ENCODE measurements at places on chromosomes 2 and 18.
A peak's percentile ranks its signal among the peaks of the same experiment; 100 is the strongest.

DNA sequence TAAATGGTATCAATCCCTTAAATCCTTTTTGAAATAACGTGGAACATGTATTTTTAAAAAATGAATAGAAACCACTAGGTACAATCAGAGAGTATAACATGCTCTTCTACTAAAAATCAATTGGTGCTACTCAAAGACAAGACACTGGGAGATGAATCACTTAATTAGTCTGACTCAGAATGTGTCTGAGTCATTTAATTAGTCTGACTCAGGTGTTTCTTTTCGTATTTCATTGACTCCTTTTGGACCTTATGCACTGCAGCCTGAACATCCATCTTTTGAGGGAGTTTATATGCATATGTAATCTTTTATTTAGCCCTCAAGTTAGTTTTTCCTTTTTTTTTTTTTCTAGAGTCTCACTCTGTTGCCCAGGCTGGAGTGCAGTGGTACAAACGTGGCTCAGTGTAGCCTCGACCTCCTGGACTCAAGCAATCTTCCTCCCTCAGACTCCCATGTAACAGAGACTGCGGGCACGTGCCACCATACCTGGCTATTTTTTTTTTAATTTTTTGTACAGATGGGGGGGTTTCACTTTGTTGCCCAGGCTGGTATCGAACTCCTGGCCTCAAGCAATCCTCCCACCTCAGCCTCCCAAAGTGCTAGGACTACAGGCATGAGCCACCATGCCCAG is 26.5 kb downstream of the PPP4R3B start:
- ATAC-seq: peak; percentile 100

DNA sequence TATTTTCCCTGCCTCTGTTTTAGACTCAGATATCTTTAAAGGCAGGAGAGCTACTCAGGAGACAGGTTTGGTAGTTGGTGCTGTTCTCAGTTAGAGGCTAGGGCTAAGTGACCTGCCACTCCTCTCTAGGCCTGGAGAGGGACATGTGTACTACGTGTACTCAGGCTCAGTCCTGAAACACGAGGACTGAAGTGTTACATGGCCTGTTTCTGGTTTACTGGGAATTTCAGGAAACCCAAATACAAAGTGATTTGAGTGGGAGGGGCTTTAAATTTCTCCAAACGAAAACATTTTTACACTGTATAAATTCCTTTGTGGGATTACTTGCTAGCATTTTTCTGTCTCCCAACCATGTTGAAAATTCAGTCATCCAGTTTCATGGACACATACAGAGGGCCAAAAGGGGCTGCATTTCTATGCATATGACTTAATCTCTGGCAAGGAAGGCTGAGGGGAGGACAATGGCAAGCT is 343.3 kb downstream of the CYP26B1 start:
- no peak for ATAC-seq

DNA sequence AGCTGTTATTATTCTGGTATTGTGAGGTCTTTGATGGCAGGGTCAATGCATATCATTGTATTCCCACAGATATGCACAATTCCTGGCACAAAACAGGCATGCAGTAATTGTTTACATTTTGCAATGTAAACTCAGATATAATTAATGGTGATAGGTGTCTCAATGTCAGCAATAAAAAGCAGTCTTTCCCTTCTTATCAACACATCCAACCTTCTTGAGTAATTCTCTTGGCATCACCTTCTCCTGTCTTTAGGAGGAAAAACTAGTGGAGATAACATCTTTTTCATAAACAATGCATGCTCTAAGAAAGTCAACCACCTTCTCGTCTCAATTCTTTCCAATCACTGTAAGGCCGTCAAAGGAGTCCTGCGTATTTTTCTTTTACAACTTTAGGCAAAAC is 313.3 kb upstream of the GULP1 start:
- no peak for ATAC-seq

DNA sequence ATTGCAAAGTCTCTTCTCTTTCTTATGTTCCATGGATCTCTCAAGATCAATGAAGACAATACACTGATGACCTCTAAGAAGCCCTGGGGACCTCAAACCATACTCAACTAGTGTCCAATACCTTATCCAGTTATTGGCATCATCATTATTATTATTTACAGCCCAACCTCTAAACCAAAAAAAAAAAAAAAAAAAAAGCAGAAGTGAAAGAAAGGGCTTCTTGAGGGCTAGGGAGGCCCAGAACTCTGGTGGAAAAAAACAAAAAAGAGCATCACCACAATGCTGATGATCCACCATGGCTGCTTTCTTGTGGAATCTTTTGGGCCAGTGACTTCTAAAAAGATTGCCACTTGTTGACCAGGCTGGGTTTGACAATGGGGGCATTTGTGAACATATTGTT is 324.9 kb downstream of the LPIN1 start:
- no peak for ATAC-seq

DNA sequence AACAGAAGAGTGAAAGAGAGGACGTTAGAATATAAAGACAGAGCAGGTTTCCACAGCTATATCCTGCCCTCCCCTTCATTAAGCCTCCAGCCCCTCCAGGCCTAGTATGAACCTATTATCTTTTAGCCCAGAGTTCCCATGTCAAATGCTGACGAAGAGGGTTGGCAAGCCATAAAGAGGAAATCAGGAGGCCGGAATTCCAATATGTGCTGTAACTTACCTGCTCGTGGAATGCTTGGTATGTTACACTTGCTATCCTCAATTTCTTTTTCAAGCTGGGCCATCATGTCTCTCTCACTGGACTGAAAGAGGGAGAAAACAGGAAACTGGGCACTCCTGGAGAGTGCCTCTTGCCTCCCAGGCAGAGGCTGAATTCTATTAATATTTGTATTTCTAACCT is 264.1 kb downstream of the TRIB2 start:
- no peak for ATAC-seq

DNA sequence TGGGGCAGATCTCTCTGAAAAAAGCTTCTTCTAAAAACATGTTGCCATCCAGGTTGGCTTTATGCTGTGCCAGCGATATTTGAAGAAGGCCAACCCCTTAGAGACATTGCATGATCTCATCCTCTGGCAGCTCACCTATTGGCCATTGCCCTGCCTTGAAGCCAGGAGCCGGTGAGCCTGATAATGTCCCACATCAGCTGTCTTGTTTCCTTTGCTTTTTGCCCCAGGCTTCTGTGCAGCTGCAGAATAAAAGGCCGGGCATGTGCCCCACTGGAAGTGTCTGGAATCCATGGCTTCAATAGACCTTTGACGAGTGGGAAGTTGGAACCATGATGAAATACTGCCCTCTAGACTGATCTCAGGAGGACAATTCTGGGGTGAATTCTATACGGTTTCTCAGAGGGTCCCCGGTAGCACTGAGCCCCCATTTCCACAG is 523.5 kb upstream of the ZEB2 start:
- ATAC-seq: no peak

DNA sequence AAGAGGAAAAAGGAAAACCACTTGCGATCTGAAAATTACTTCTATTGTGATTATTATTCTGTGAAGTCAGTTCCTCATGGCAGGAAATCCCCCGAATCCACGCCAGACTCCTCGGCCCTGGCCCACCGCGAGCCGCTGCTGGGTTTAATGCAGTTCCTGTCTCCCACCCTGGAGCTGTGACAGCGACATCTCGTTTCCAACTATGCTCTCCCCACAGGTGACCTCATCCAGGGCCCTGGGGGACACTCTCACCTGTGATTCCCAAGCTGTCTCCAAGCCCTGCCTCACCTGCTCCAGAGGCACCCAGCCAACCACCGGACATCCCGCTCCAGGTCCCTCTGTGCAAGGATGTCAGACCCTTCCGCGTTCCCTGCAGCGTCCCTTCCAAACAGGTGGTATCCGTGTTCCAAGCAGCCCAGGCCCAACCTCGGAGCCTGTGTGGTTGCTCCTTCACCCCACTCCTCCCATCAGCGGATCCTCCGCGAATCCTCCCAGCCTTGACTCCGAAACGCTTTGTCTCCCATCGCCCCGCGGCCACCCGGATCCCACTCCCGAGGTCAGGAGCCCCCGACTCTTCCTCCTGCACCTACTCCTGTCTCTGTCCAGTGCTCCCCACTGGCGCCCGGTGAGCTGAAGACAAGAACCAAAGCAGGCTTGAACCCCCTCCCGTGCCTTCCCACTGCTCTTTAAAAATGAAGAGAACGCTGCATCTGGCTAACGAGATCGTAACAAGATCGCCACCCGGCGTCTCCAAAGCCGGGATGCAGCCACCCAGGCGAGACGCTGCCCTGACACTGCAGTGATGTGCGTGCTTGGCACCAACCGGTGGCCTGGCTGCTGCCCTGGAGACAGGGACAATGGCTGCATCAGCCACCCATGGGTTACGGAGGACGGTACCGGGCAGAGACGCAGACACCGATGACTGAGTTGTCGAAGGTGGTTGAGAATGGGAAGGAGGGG is 96.5 kb downstream of the NDUFA10 start:
- no peak for ATAC-seq

GRCh38 chr2:127254386-127254981 is 34.4 kb upstream of the CYP27C1 start:
- no peak for ATAC-seq

DNA sequence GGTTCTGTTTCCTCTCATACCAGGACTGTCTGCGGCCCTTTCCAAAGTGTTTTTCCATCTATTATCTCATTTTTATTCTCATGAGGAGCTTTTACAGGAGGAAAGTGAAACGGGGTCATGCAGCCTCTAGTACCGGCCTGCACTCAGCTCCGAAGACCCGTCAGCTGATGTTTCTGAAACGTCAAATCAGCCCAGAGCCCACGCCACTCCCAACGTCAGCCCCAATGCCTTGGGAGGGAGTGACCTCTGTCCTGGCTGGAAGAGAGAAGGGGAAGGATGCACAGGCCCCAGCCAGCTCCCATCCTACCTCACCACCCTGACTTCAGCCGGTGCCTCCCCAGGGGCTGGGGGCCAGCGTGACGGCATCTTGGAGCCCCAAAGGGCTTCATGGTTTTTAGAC is 58.5 kb downstream of the ADCY3 start:
- ATAC-seq: no peak
